Activated CD8-positive, alpha-beta memory T cell treated with anti-CD3 and anti-CD28 coated beads for 48 hours (primary cell): ENCODE measurements at places on chromosomes 13 and 19.
A peak's percentile ranks its signal among the peaks of the same experiment; 100 is the strongest.

DNA sequence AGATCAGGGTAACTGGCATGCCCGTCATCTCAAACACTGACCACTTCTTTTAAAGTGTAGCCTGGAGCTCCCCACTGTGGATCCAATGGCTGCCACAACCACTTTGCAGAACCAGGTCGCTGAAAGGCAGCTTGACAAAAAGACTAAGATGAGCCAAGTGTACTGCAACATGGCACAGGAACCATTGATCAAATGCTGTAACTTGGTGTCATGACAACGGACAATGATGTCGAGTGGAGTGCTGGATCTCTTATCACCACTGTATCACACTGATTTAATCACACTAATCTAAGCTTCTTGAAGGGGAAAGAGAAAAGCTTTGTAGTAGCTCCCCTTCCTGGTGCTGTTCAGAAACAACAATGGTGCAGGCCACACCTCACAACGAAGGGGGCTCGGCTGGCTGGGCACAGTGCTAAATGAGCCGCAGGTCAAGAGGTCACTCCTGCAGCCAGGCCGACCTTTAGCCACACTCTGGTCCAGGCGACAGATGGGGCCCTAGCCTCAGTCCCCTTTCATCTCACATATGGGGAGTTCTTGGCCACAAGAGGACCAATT lies 2.2 kb upstream of the TNFRSF19 start:
- no peak for DNase-seq

- no peak for DNase-seq
Observed at GRCh38 chr13:47326061-47326460, 429.2 kb upstream of the HTR2A start.

- DNase-seq, result no peak
Observed at GRCh38 chr19:28307487-28307886, 905.5 kb downstream of the UQCRFS1 start.

GRCh38 chr19:52286256-52286655 lies 10.7 kb upstream of the ZNF480 start:
- DNase-seq, result no peak

DNA sequence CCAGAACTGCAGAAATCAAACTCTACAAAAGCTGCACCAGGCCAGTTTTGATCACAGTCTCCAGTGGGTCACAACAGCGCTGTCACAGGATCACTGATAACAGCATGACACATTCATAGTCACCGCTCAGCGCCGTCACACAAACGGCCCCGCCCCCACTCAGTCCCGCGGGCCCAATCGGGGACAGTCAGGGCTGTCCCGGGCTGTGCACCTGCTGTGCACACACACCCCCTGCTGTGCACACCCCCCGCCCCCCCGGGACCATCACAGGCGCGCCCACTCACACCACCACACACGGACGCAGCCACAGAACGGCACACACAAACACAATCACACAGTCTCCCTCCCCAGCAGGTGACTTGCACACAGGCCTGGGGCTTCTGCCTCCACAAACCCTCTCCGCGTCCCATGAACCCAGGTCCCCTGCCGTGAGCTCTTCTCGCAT lies 435 bp upstream of the ZNF382 start:
- DNase-seq, result peak; percentile 66

GRCh38 chr13:68806125-68806524 lies 1301.5 kb upstream of the ATXN8OS start:
- DNase-seq, result no peak

GRCh38 chr13:50594276-50595051 lies 249.0 kb downstream of the DLEU7 start:
- DNase-seq, result no peak

- DNase-seq, result no peak
Observed at GRCh38 chr19:409516-410242, 732 bp upstream of the C2CD4C start.

GRCh38 chr13:30061217-30061616 lies 210.8 kb upstream of the UBL3 start:
- DNase-seq, result no peak

- DNase-seq, result no peak
Observed at GRCh38 chr19:13764821-13765394, 586 bp downstream of the MRI1 start.

GRCh38 chr13:113802761-113803160 lies 43.7 kb downstream of the TMEM255B start:
- DNase-seq, result no peak

- DNase-seq, result no peak
Observed at GRCh38 chr19:661427-662196, 1.4 kb downstream of the RNF126 start.

- DNase-seq, result no peak
Observed at GRCh38 chr13:91946498-91947070, 548.2 kb downstream of the GPC5 start.

- DNase-seq, result no peak
Observed at GRCh38 chr19:2371656-2372055, 11.6 kb downstream of the TMPRSS9 start.

GRCh38 chr13:100214886-100215285 lies 126.0 kb downstream of the PCCA start:
- no peak for DNase-seq

DNA sequence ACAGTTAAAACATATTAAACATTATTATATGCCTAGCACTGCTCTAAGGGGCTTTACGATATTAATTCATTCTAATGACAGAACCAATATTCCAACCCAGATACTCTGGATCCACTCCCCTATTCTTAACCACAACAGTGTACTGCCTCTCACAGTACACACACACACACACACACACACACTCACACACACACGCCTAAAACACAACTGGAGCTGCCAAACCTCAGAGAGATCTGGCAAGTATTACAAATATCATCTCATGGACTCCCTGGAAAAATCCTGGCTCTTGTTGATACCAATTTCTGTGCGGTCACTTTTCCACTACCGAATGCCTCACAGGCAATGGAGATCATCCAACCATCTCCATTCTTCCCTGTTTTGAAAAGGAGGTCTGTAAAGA lies 1.3 kb downstream of the ZNF780A start:
- no peak for DNase-seq

GRCh38 chr13:59861676-59862075 lies 302.1 kb downstream of the DIAPH3 start:
- DNase-seq, result no peak

DNA sequence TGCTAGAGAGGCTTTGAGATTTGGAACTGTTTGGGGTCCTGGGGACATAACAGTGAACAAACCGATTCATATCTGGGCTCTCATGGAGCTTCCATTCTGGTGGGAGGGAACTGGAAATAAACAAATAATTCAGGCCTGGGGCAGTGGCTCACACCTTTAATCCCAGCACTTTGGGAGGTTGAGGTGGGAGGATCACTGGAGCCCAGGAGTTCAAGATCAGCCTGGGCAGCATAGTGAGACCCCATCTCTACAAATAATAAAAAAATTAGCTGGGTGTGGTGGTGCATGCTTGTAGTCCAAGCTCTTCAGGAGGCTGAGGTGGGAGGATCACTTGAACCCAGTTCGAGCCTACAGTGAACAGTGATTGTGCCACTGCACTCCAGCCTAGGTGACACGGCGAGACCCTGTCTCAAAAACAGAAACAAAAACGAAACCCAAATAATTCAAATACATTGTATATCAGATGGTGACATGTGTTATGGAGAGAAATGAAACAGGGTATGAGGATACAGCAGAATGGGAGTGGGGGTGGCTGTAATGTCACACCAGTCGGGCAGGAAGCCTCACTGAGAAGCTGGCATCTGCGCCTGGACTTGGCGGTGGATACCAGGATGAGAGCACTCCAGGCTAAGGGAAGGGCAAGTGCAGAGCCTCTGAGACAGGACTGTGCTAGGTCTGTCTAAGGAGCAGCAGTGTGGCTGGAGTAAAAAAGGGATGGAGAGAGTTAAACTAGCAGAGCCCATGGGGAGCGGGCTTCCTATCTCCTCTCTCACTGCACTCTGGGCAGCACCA lies 131.1 kb upstream of the ZNF536 start:
- no peak for DNase-seq

GRCh38 chr19:7478843-7479227 lies 10.0 kb downstream of the PEX11G start:
- DNase-seq, result no peak

DNA sequence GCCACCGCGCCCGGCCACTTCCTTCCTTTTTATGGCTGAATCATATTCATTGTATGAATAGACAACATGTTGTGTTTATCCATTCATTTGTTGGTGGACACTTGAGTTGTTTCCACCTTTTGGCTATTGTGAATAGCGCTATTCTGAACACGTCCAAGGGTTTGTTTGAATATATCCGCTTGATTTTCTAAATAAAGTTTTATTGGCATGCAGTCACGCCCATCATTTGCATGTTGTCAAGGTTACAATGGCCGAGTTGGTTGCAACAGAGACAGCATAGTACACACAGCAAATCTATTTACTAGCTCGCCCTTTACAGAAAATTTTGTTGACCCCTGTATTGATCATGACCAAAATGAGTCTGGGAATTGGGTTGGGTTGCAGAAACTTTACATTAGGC lies 43.5 kb downstream of the COLGALT1 start:
- DNase-seq, result no peak

- DNase-seq, result no peak
Observed at GRCh38 chr19:1171755-1172352, 2.2 kb downstream of the SBNO2 start.

DNA sequence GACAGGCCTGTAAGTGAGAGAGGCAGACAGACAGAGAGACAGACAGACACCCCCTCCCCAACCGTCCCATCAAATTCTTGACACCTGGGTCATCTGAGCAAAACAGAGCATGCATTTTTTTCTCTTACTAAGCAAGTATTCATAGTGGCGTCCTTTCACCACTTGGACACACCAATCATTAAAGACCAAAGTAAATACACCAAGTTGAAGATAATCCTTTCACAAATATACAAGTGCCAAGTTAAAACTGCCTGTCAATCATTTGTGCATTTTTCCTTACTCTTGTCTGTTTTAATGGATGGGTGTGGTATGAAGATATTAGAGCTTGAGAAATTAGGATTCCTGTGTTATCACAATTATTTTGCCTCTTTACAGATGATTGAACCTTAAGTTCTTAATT lies 337.3 kb downstream of the ATP8A2 start:
- DNase-seq, result no peak

DNA sequence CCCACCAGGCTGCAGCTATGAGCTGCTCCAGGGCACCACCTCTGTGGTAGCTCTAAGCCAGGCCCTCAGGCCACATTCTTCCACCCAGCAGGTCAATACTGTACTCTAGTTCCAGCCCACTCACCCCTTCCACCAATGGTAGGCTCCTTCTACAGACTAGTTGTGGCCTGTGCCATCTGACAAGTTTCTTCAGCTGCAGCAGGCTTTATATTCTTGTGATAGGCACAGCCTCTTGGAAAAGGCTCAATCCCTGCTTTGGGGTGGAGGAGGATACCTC lies 8.5 kb downstream of the MICU2 start:
- no peak for DNase-seq

DNA sequence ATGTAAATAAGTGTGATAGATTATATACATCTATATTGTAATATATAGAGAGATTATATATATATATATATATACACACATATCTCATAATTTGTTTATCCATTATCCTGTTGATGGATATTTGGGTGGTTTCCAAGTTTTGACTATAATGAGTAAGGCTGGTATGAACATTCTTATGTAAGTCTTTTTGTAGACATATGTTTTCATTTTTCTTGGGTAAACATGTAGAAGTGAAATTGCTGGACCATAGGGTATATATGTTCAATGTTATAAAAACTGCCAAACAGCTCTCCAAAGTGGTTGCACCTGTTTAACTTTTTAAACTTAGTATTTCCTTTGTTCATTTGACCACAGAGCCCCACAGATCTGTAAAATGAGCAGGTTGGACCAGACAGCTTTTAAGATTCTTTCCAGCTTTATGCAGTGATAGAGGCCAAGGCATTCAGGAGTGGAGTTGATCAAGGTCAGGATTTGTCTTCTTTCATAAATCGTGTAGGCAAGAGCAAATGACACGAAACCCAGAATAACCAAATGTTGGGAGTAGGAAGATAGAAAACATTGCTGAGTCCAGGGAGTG lies 21.7 kb upstream of the KATNAL1 start:
- DNase-seq, result no peak

DNA sequence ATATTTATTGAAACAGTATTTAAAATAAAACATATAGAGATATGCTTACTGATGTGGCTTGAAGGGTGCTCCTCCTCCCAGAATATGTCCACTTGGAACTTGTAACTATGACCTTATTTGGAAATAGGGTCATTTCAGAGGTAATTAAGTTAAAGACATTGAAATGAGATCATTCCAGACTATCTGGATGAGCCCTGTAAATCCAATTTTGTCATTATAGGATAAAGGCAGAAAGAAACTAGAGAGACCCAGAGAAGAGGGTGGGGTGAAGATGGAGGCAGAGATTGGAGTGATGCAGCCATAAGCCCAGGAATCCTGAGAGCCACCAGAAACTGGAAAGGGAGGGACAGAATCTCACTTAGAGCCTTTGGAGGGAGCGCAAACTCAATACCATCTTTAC lies 243.2 kb downstream of the OXGR1 start:
- DNase-seq, result no peak

DNA sequence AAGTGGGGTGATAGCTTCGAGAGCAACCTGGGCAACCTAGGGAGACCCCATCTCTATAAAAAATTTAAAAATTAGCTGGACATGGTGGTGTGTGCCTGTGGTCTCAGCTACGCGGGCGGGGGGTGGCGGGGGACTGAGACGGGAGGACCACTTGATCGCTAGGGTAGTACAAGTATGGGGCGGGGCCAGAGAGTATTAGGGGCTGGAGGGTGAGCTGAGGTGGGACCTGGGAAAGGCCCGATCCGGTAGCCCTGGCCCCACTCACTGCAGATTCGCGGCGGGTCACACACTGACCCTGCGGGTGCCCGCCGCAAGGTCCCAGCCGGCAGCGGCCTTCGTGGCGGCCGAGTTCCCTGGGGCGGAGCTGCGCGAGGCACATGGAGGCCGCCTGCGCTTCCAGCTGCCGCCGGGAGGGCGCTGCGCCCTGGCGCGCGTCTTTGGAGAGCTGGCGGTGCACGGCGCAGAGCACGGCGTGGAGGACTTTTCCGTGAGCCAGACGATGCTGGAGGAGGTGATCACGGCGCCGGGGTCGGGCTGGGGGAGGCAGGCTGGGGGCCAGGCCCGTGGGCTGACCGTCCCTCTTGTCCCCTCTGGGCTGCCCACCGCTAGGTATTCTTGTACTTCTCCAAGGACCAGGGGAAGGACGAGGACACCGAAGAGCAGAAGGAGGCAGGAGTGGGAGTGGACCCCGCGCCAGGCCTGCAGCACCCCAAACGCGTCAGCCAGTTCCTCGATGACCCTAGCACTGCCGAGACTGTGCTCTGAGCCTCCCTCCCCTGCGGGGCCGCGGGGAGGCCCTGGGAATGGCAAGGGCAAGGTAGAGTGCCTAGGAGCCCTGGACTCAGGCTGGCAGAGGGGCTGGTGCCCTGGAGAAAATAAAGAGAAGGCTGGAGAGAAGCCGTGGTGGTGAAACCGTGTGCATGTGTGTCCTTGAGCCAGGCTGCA lies 2.0 kb upstream of the ARHGAP45 start:
- DNase-seq, result no peak

GRCh38 chr13:93653776-93654175 lies 427.2 kb downstream of the GPC6 start:
- no peak for DNase-seq

GRCh38 chr13:109760402-109760801 lies 26.0 kb downstream of the IRS2 start:
- DNase-seq, result no peak

GRCh38 chr19:15244106-15244803 lies 12.0 kb upstream of the EPHX3 start:
- DNase-seq, result no peak

GRCh38 chr19:45160870-45161737 lies at the start of gene NKPD1:
NKPD1 (minus strand) TSS chr19:45160982; CDS start chr19:45160150, 832 bp downstream.
- no peak for DNase-seq
